ENCODE measurements at places on chromosomes 6 and 20.

DNA sequence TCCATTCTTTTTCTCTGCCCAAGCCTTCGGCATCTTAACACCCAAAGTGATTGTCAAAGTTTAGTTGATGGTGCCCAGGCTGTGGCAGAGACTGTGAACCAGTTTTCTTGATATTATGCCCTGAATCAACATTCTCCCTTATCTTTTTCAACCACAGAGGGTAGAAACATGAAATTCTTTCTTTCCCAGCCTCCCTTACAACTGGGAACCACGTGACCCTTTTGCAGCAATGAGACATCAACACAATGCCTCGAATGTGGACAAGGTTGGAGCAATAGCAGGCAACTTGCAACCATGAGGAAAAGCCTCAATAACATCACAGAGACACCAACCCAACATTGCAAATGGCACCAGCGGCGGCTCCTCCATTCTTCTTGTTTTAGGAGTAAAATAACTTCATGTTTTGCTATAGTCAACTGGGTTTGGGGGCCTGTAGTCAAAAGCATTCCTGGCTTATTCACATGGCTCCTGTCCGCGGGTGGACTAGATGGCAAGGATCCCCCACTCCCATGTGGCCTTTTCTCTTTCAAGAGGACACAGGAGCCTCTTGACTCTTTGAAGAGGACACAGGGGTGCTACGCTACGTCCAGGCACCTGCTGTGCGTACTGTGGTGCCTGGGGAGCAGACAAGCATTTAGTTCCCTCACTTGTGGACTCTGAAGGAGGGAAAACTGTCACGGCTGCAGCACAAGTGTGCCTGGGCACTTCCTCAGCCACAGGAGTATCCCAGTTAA is 90.5 kb downstream of the NOL4L start:
- DNase-seq = no peak

- DNase-seq = no peak
Observed at GRCh38 chr20:33839591-33839990, 28.4 kb downstream of the CHMP4B start.

DNA sequence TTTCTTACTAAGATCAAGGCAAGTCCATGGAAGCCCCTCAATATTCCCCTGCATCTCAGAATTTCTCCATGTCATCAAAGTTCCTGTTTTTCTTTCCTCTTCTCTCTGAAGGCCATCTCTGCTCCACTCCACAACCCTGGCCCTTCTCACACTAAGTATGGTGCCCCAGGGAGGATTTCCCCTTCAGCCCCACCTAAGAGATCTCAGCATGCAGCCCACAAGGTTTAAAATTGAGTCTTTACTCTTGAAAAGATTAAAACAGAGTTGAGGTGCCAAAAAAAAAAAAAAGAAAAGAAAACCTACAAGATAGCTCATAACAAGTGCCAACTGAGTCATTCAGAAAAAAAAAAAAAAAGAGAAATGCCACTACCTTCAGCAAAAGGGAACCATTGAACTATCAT is 36.5 kb upstream of the TNFAIP3 start:
- DNase-seq = no peak

DNA sequence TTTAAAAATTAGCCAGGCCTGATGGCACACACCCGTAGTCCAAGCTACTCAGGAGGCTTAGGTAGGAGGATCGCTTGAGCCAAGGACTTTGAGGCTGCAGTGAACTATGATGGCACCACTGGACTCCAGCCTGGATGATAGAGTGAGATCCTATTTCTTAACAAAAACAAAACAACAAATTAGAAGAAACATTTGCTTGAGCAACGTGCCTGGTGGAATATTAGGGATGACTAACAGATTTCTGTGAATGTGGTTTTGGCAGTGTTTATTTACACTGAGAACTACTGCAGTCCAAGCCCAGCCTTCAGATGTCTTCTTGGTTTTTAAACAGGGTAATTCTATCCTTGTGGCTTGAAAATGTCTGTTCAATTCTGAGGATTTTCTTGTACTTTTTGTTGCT is 9.2 kb downstream of the PPP1R3G start:
- no peak for DNase-seq

DNA sequence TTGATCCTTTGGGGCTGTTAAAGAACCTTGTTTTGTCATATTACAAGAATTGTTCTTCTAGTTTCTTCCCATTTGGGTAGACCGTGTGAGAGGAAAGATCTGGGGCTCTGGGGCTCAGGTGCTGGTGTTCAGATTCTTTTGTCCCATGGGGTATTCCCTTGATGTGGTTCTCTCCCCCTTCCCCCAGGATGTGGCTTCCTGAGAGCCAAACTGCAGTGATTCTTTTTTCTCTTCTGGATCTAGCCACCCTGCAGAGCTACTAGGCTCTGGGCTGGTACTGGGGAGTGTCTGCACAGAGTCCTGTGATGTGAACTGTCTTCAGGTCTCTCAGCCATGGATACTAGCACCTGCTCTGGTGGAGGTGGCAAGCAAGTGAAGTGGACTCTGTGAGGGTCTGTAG is 480.5 kb upstream of the MAN1A1 start:
- DNase-seq = no peak

GRCh38 chr6:141103246-141103645 is 1029.5 kb upstream of the GJE1 start:
- no peak for DNase-seq

- no peak for DNase-seq
Observed at GRCh38 chr6:170187669-170188566, 103.0 kb downstream of the DLL1 start.

DNA sequence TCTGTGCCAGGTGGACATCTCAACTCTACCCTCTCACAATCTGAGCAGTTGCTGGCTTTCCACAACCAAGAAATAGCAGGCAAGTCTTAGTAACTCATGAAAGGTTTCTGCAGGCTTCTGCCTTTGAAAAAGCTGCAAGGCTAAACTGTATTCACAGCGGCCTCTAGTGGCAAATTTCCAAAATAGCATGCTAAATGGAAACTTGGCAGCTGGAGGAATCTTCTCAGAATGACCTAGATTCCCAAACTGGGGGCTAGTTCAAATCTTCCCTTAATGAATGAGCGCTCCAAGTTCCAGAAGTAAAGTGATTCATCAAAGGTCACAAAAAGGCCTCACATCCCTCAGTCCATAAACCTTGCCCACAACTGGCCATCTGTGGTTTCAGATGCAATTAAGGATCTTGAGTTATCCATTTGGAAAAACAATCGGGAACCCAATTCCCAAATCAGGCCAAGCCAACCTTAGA is 11.9 kb upstream of the CPNE5 start:
- no peak for DNase-seq

DNA sequence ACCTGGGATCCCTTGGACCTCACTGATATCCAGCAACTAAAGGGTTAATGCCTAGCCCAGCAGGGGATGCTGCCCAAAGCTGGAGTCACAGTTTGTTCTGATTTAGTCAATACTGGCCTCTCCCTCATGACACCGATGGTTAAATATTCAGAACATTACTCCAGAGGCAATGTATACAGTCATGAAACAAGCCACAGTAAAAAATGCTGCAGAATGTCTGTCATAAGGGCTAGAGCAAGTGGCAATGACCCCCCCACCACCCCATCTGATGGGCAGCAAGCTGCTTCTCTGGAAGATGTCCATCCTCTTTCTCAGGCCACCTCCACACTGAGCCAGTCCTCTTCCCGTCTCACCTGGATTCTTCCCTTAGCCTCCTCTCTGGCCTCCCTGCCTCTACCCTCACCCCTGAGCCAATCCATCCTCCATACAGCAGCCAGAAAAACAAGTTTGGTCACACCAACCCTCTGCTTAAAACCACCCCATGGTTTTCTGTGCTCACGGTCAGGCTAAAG is 99.0 kb upstream of the KCNG1 start:
- no peak for DNase-seq

- DNase-seq = peak; percentile 34
Observed at GRCh38 chr6:31270788-31271640, 878 bp downstream of the HLA-C start.

GRCh38 chr6:1603708-1604107 is 6.0 kb upstream of the FOXC1 start:
- no peak for DNase-seq

DNA sequence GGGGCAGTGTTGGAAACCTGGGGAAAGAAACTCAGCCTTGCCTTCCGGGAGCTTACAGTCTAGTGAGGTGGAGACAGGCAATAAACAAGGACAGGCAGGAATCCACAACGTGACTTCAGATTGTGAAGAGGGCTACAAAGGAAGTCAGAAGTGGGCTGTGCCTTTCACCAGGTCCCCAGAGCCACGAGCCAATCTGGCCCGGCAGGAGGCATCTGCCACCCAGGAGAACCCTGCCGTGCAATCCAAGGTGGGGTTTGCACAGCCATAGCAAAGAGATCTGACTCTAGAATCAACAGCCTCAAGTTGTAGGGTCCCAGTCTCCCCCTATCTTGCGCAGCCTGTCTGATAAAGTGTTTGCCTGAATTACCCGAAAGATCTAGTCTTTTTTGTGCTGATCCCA is 5.5 kb downstream of the SLC32A1 start:
- no peak for DNase-seq

DNA sequence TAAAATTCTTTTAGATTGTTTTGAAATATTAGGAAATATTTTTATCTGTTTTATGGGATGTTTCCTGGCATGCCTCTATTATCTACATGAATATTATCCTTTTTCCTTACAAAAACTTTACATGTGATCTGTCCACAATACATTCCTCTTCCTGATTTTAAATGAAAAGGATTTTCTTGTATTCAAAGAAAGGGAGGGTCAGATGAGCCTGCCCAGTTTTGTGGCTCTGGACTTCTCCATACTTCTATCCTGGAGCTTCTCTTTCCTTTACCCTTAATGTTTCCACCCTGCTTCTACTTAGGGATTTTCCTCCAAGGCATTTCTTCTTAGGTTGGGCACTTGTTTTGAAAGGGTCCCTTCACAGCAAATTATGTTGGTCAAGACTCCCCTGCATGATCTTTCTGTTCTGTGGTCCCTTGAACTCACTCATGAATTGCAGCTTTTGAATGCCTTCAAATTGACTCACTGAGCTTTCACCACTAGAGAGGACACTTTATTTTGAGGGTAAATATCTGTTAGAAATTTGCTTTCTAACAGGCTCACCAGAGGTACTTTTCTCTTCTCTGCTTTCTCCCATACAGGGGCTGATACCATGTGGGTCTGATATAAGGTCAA is 104.9 kb downstream of the CENPW start:
- DNase-seq = no peak
